Fibroblast of upper back skin (primary cell): ENCODE measurements at places on chromosomes 2 and 18.

DNA sequence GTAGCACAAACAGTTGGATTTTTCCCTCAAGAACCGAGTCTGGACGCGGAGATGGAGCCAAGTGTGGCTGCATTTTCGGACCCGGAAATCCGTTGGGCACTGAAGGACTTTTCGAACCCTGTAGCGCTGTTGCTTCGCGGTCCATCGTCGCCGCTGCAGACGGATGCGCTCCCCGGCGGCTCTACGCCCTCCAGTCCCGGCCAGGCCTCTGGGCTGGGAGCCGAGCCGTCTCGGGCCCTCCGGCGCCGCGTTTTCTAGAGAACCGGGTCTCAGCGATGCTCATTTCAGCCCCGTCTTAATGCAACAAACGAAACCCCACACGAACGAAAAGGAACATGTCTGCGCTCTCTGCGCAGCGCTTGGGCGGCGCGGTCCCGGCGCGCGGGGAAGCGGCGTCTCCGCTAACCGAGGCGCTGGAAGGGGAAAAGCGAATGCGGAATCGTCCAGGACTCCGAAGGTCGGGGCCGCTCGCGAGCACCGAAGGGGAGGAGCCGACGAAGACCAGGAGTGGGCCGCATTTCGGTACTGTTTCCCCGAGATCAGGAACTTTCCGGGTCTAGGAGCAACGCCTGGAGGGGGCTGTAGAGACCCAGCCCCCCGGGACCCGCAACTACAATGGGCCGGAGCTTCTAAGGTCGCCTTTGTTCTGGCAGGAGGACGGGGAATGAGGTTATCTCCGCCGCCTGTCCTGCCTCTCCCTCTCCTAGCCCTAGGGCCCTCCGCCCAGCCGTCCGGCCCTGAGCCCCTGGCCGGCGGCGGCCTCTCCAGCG, 3.2 kb downstream of the EMX1 start:
- DNase-seq = no peak

DNA sequence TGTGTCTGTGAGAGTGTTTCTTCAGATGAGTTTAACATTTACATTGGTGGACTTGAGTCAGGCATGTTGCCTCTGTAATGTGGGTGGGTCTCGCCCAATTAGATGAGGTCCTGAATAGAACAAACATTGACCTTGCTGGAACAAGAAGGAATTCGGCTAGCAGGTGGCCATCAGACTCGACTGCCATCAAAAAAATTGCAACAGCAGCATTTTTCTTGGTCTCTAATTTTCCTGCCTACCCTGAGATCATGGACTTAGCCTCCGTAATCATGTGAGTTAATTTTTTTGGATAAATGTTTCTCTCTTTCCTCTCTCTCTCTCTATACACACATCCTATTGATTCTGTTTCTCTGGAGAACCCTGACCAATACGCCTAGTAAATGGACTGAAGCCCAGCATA, 83.8 kb upstream of the ST6GAL2 start:
- DNase-seq = no peak

GRCh38 chr2:205688417-205689200, 6.3 kb downstream of the NRP2 start:
- DNase-seq = no peak

DNA sequence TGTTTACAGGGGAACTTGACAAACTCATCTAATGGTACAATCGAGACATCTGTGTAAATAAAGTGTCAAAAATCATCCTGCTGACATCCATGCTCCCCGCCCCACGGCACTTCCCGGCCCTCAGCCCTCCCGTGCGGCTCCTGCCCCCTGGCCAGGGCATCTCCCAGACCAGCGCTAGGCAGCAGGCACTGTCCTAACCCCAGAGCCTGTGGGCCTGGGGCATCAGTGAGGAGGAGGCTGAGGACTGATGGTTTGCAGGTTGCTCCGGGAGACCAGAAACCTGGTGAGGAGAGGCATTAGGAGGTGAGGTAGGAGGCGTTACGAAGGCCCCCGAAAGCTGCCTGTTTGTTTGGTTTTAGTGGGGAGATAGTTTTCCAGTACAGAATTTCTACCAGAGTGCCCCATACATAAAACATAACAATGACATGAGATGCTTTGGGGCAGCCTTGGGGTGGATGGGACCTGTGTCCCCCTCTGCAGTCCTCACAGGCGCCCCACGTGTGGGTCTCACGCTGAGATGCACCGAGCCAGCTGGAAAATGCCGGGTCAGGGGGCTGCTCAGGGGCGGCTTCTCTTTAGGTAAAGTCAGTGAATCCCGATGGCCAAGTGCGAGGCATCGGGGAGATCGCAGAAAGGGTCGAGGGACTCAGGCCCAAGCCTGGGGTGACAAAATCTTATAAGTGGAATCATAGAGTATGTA, 114.2 kb downstream of the RTP5 start:
- no peak for DNase-seq

DNA sequence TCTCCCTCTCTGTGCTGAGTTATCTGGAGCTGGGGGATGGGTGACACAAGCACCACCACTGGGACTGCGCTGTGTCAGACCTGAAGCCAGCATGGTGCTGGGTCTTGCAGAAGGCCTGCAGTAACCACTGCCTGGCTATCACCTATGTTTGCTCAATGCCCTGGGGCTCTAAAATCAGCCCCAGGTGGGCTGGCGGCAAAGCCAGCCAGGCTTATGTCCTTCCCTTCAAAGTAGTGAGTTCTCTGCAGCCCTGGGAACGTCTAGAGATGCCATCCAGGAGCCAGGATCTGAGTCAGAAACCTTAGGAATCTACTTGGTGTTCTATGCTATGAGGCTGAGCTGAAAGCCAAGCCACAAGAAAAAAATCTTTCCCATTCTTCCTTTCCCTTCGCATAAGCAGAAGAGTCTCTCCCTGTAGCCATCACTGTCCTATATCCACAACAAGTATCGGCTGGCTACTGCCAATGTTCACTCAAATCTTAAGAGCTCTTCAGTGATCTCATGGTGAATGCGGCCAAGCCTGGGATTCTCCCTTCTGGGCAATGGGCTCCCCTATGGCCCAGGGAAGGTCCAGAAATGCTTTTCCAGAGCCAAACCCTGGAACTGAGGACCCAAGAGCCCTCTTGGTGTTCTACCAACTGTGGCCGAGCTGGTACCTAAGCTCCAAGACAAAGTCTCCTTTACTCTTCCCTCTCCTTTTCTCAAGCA, 248.7 kb downstream of the ZNF385B start:
- DNase-seq = peak; percentile 79

GRCh38 chr2:1990724-1991123, 246.4 kb upstream of the PXDN start:
- peak; percentile 43 for DNase-seq

DNA sequence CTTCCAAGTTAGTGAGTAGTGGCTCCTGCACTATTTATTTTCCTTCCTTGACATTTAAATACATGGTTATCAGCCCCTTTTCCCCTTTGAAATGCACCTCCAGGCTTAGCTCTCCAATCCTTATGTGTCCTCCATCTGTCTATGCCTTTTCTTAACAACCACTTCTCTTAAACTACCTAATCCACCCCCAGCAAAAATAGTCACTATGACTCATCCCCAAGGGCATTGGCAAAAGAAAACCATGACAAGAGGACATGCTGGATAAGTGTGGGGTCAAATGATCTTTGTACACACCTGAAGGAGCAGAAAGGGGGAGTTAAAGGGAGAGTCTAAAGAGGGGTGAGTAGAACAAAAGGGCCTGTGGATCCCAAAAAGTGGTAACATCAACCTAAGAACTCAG, 127.2 kb downstream of the ANKRD44 start:
- no peak for DNase-seq

- no peak for DNase-seq
These were observed 136.6 kb upstream of the RMP24 start for GRCh38 chr18:35835833-35836232.

- DNase-seq = peak; percentile 41
These were observed 57.7 kb downstream of the SLC25A12 start for GRCh38 chr2:171836146-171836910.

DNA sequence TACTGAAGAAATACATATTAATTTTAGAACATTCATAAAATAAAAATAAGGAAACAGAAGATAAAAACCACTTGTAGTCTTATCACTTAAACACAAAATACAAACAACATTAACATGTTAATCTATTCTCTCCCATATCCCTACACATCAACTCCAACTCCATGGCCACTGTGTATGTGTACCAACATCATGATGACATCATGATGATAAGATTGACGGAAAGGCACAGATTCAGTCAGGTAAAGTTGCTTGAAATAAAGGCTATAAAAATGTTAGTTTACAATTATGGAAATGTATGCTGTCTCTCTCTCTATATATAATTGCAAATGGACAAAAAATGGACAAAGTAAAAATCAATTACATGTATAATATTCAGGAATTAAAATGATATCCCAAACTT, 388.5 kb upstream of the UBE2E3 start:
- no peak for DNase-seq

DNA sequence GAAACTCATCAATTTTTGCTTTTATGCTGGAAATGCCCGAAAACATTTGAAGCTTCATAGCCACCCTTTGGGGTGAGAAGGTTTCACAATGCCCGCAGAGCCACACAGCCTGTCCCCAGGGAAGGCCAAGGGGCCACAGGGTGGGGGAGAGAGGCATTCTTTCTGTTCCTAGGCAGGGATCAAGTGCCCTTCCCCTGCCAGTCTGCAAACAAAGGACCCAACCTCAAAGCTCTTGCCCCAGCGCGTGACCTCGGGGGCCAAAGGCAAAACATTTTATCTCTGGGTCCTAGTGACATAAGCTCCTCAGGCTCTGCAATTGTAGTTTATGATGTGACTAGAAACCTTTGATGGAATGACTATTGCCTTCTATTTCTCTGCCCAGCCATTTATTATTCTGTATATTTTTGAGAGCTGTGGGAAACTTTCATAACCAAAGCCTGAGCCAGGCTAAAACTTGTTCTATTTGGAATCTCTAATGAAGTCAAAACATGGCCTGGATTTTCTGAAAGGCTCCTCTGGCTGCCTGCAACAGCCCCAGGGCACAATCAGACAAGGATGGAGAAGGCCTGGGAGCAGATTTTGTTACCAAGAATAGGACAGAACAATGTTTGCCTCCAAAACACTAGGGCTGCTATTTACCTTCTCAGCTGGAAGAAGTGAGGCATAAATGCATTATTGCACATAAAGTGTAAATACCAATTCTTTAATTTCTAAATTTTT, 137.2 kb upstream of the KCTD1 start:
- no peak for DNase-seq

- DNase-seq = peak; percentile 18
These were observed 141.5 kb downstream of the CDC42EP3 start for GRCh38 chr2:37529830-37530415.

GRCh38 chr2:146785101-146785500, 1059.7 kb upstream of the ACVR2A start:
- no peak for DNase-seq

DNA sequence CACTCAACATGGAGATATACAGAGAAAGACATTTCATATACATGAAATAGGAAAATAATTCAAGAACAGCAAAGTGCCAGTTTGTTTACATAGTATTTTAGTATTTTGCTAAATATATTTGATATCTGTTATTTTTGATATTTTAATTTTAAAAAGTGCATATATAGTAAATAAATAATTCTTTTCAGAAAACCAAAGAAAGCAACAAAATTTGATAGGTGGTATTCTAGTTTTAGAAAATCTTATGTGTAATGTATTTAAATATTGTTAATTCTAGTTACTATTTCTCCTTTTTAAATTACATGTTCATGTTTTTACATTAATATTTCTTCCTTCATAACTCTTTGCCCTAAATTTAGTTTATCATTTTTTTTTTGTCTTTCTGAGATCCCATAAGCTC, 34.5 kb upstream of the FAM171B start:
- no peak for DNase-seq

GRCh38 chr2:67667054-67667908, 270.1 kb downstream of the ETAA1 start:
- DNase-seq = no peak

- no peak for DNase-seq
These were observed 15.5 kb upstream of the IHH start for GRCh38 chr2:219076253-219076652.

DNA sequence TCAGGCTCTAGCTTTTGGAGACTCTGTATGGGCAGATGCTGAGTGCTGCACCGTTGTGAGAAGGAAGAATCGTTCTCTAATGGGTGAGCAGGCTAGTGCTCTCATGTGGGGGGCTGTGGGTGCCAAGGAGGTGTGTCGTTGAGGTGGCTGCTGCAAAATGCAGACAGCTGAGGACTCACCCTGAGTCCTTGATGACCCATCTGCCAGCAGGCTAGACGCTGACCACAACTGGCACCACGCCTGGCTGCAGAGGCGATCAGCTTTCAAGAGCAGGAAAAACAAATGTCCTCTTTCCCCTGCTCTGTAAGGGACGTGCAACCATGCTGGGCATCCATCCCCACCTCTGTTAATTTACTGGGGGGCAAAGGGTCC, 48.2 kb downstream of the HAUS1 start:
- DNase-seq = peak; percentile 72

- no peak for DNase-seq
These were observed 139.5 kb downstream of the NOL4 start for GRCh38 chr18:34085140-34085739.

GRCh38 chr2:15731213-15731888, 139.7 kb downstream of the DDX1 start:
- no peak for DNase-seq

DNA sequence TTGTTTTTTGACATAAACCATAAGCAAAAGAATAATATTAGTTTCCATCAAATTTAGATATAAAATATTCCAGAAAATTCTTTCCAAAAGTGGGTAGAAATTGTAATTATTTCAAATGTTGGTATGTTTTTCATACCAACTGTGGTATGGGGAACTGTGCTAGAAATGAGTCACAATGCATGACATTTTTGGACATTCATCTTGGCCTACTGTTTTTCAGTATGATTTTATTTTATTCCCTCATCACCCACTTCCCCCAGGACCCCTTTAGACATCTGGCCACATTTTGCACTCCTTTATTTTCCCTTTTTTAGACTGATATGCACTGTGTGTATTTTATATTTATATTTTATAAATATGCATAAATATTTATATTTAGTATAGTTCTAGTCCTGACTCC, 97.1 kb downstream of the DPP4 start:
- DNase-seq = no peak

DNA sequence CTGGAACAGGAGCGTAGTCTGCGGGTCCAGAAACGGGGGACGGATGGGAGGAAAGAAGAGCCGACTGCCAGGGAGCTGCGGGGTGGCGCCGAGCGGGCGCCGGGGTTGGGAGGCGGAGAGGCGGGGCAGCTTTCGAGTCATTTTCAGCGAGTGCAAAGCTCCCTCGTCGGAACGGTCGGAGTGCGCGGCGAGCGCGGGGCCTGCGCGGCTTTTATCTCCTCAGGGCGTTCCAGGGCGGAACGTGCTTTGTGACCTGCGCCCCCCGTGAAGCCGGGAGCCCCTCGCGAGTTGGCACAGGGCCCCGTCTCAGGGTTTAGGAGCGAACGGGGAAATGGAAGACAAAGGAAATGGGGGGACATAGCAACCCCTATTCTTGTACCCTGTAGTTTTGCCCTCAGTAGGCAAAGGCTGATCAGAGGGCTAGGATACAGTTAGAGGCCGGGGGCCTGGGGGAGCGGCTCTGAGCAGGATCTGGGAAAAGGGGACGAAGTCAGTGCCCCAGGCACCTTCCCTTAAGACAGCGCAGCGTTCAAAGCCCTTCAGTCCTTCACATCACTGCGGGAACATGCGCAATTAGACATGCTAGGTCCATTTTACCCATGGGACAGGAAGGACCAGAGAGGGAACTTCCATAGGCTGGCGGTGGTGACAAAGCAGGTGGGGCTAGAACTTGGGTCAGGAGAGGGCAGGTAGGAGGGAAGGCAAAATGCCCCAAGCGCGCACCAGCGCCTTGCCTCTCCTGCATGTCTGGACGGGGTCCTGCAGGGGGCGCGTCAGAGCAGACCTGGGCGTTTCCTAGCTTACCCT, 60.1 kb upstream of the IL1RL1 start:
- no peak for DNase-seq
